Endodermal cell (in vitro differentiated cells): ENCODE measurements at places on chromosomes 13 and 19. TPM values are rescaled to one million over a fixed set of nuclear protein-coding genes. Genes with fewer than 3 reads are reported as not detected.

ZBTB45 gene
- total RNA-seq, result 10.7 to 19.0 TPM (median 18.5 TPM) in 3 replicates

HS6ST3 gene
- total RNA-seq, result 0.89 to 1.1 TPM (median 1.1 TPM) in 3 replicates

CACNG6 gene
- 0.47 and 0.92 TPM in 2 replicates for total RNA-seq

SIGLEC12 gene
- total RNA-seq, result not detected in 3 replicates

C19orf85 gene
- 0.29 to 0.62 TPM (median 0.38 TPM) in 3 replicates for total RNA-seq

DNA sequence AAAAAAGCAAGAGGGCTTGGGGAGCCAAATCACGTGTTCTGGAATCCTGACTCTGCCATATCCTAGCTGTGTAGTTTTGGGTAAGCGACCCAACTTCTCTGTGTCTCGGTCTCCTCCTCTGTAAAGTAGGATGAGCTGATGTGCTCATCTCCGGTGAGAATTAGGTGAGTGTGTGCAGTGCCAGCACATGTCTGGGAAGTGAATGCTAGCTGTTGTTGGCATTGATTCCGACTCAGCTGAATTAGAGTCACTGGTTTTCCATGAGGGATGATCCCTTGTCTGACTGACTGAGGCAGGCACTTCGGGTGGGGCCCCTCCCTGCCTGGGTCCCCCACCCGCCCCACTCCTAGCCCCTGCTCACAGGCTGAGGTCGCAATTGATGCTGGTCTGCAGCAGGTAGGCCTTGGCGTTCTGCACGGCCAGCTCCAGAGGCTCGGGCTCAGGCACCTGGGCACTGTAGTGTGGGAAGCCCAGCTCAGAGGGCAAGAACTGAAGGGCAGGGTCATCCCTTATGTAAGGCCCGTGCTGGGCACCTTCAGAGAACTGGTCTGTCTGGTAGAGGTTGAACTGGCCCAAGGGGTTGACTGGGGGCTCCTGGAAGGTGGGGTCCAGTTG lies 835 bp downstream of the RSPH6A start:
- no peak for DNase-seq

DNA sequence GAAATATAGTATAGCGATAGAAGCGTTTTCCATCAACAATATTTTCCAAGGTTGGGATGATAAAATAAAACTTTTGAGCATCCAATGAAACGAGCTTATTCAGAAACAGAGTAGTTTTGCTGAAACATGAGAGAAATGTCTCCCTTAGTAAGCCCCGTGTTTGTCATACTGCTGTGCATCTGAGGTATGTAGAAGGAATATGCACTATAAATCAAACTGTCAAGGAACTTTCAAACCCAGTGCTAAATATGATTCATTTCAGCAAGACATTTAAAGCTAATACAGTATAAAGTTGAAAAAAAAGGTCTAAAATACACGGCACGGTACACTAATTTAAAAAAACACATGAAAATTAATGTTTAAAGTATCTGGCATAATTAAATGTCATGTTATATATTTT lies 546.2 kb downstream of the SLITRK5 start:
- no peak for DNase-seq

- DNase-seq, result no peak
These were observed 413.3 kb downstream of the KCTD12 start for GRCh38 chr13:76472916-76473315.

GRCh38 chr19:58261600-58261967 lies 17.2 kb upstream of the ZNF8 start:
- no peak for DNase-seq

DNA sequence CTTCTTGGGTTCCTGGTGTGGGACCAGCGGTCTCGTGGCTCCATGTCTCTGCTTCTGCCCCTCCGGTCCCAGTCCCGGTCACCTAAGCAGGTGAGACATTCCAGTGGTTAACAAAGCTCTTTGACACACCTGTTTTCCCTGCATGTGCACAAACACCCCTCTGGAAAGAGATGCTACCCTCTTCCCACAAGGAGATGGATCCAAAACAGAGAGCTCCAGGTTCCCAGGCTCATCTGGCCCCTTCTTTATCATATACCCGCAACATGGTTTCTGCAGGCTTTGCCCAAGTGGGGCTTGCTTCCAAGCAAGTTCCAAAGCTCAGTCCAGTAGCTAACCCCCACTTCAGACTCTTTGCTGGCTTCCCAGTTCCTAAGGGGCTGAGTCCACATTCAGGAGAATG lies 17.8 kb downstream of the PEG3 start:
- no peak for DNase-seq

DNA sequence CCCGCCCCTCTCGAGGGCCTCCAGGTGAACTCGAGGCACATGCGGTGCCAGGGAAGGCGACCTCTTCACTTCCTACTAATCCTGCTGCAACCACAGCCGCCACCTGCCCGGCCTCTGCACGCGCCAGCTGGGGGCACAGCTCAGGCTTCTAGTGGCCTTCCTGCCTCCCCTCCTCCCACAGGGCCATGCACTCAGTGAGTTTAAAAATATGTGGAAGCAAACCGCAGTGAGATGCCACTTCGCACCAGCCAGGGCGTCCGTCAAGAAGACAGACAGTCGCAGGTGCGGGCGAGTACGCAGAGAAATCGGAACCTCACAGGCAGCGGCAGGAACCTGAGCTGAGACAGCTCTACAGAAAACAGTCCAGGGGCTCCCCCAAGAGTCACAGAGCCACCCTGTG lies 10.4 kb downstream of the LMNB2 start:
- no peak for DNase-seq

- no peak for DNase-seq
These were observed 22.8 kb upstream of the ITM2B start for GRCh38 chr13:48210178-48210577.

DNA sequence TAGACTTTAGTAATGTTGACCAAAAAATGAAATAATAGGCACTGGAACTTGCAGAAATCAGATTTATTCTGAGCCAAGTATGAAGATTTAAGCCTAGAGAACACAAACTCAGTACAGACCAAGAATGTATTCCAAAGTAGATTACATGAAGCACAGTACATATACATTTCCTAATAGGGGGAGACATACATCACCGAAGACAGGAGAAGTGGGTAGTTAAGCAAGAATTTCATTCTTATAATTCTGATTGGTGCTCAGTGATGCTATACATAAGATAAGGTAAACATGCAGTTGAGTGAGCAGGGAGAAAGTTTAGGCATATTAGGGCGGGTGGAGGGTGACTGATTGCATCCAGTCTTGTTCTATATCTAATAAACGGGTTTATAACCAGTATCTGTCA lies 2218.8 kb downstream of the PCDH9 start:
- DNase-seq, result no peak
